Amygdala (tissue), 56 donors: ENCODE measurements at places on chromosomes 5 and 9.
A peak's percentile ranks its signal among the peaks of the same experiment; 100 is the strongest.

DNA sequence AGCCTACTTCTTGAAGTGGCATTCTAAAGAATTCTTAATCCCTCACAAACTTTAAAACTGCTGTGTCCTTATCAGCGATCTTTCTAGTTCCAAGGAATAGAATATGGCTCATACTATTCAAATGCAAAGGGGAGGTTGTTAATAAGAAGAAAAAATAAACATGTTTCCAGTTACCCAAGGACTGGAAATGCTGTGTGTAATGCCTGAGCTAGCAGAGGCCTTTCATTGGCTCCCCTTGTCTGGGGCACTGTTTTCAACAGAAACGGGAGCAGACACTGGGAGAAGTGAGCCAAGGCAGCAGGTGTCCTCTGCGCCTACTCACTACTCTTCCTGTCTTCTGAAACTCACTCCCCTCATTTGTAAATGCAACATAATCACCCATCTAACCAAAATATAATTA lies 253.0 kb downstream of the MARCHF11 start:
- no peak for DNase-seq

- no peak for DNase-seq
These were observed 475.6 kb upstream of the PTGER4 start for GRCh38 chr5:40204144-40204543.

DNA sequence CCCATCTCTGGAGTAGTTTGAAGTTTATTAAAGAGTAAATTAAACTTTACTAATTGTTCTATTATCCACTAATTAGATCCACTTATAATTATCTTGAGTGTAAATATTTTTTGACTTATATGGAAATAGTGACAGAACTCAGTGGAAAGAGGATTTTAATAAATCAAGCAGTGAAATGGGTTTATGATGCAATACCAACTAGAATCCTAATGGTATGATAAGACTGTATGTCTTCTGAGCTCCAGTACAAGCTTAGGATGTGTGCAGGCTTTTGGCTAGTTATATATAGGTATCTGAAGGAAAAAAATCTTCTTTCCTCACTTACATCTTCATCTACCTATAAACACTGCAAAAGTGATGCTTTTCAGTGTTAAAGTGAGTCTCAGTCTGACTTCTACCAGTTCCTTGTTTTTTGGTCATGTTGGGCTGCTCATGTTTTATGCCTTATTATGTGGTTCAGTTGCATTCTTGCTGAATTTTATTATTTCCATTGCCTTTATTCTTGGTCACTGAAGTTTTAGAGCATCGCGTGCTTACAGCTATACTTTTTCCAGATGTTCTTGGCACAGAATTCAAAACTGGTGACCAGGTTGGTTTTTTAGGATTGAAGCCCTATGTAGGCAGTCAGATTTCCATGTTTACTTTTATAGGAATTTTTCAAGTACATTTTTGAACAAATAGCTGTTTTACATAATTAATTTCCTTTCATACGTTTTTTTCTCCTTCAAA lies 30.5 kb downstream of the XRCC4 start:
- no peak for DNase-seq

- no peak for DNase-seq
These were observed 216.1 kb upstream of the RASA1 start for GRCh38 chr5:87051502-87052113.

DNA sequence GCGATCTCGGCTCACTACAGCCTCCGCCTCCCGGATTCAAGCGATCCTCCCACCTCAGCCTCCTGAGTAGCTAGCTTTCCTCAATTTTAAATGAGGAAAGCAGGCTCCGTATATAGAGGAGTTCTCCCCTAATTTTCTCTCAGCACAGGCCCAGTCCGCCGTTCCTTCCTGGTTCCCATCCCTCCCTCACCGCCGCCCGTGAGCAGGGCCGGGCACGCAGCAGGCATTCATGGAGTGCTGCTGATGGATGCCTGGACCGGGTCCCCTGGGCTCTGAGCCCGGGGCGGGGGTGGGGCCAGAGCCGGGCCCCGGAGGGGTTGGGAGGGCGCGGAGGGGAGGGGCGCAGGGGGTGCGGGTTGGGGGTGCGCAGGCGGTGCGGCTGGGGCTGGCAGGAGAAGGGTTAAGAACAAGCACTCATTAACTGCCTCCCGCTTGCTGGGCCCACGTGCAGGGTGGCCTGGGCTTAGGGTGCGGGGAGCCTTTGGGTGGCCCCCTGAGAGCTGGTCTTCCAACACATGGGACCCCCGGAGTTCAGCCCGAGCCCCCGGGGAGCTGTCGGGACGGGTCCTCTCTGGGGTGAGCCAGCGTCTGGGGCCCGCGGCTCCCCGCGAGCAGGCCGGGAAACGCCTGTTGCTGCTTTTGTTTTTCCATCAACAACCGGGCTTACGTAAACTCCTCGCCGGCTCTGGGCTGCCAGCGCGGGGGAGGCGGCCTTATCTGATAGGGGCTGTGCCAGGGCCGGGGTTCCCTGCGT lies 33.7 kb downstream of the LHX2 start:
- peak; percentile 9 for DNase-seq

DNA sequence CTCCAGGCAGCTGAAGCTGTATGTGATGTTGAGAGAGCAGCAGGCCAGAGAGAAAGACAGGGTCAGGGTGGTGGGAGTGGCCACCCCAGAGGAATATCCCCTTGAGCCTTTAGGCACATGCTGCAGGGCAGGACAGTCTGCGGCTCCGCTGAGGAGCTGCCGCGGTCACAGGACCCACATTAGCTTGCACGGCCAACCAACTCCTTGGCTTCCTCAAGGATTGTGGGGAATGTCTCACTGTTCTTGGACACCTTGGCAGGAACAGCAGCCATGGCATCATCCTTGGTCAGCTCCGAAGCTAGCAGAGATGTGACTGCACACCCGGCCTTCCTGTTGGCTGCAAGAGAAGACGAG lies 27.8 kb downstream of the PCDHGC5 start:
- no peak for DNase-seq

GRCh38 chr9:76359365-76359764 lies 34.9 kb downstream of the RFK start:
- no peak for DNase-seq
